ENCODE measurements at places on chromosomes 3 and 15. TPM values are rescaled to one million over a fixed set of nuclear protein-coding genes. Genes with fewer than 3 reads are reported as not detected.

CLEC3B gene
- 353 TPM for total RNA-seq

STRA6 gene
- 1.9 TPM for total RNA-seq

ST8SIA2 gene
- total RNA-seq = not detected

CYP11A1 gene
- 3.5 TPM for total RNA-seq

NOP10 gene
- 75.4 TPM for total RNA-seq

C15orf39 gene
- 14.4 TPM for total RNA-seq

CADPS gene
- 16.2 TPM for total RNA-seq

CSTA gene
- not detected for total RNA-seq

NPAP1 gene
- not detected for total RNA-seq

DYNLT2B gene
- total RNA-seq = 9.0 TPM

MESP1 gene
- total RNA-seq = 3.9 TPM

GRCh38 chr15:59918994-59919951 is 84.8 kb upstream of the FOXB1 start:
- no peak for DNase-seq

DNA sequence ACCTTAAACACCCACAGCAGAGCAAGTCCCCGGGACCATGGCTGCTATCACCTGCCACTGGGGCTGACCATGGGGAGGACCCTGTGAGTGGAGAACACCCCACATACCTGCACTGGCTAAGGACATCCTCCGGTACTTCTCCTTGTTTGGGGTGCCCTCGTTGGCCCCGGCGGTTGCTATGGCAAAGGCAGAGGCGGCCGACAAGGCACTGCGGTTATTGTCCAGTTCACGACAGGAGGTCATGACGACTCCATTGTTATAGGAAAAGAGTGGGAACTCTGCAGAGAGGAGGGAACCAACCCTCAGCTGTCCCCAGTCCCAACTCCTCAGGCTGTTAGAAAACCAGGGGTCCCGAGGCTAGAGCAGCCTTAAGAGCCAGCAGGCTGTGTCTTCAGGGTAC is 54.8 kb upstream of the CTSH start:
- DNase-seq = no peak

DNA sequence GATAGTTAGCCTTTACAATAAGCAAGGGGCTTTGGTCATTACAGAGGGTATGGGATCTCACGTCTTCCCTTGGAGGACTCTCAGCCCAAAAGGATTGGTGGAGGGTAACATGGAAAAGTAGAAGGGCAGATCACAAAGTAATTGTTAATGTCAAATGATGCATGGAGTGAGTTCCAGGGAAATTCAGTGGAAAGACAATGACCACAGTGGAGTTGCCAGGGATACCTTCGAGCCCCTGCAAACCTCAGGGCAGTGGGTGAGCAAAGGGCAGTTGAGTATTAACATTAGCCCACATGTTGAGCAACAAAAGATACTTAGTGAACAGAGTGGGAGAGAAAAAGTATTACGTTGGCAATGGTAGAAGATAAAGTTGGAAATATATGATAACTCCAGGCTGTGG is 593.4 kb upstream of the NR2F2 start:
- DNase-seq = no peak

DNA sequence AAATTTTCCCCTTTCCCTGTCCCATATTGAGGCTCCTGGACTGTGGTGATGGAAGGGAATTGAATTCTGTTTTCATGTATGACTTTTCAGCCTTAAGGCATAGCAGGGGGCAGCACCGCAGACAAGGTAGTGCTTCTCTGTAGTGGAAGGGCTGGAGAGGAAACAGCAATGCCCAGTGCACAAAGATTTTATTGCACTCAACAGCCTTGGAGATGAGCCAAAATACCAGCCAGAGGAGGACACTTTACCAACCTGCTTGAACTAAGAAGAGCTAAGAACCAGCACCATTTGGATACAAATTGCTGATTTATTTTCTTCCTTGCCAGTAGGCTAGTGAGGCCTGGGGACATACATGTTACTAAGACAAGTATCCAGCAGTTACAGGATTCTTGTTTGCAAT is 98.7 kb downstream of the KCNMB2 start:
- DNase-seq = no peak

DNA sequence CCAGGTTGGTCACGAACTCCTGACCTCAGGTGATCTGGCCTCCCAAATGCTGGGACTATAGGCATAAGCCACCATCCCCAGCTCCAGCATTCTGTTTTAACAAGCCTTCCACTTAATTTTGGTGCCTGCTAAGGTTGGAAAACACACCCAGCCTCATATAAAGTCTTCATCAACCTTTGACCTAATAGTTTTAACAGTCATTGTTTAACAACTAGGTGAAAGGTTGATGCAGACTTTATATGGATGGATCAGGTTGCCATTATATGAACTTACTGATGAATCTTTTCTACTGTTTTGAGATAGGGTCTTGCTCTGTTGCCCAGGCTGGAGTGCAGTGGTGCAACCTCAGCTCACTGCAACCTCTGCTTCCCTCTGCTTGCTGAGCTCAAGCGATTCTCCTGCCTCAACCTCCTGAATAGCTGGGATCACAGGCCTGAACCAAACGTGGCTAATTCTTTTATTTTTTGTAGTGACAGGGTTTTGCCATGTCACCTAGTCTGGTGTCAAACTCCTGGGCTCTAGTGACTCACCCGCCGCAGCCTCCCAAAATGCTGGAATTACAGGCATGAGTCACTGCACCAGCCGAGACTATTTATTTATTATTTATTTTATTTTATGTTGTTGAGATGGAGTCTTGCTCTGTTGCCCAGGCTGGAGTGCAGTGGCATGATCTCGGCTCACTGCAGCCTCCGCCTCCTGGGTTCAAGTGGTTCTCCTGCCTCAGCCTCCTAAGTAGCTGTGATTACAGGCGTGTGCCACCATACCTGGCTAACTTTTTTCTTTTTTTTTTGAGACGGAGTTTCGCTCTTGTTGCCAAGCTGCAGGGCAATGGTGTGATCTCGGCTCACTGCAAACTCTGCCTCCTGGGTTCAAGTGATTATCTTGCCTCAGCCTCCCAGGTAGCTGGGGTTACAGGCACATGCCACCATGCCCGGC is 3.1 kb upstream of the RPAP1 start:
- DNase-seq = no peak

- no peak for DNase-seq
These were observed 11.2 kb downstream of the TMOD3 start for GRCh38 chr15:51840692-51841091.

- no peak for DNase-seq
These were observed 31.2 kb downstream of the IQGAP1 start for GRCh38 chr15:90419206-90419605.

GRCh38 chr15:33027306-33028035 is 167.0 kb downstream of the FMN1 start:
- DNase-seq = no peak

DNA sequence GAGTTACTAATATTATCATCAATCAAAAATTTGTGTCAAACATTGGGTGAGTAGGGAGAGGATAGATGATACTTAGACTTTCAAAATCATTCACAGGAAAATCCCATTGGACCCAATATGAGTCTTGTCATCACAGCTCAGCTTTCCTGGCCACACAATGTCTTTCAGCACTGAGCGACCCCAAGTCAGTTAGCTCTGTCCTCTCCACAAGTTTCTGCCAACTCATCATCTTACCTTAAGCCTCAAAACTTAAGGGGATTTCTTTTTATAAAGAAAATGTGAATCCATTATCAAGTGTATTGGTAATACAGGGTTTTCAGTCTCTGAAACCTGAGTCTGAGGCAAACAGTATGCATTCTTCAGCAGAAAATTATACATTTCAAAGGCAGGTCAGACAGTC is 55.8 kb downstream of the SUMF1 start:
- no peak for DNase-seq

DNA sequence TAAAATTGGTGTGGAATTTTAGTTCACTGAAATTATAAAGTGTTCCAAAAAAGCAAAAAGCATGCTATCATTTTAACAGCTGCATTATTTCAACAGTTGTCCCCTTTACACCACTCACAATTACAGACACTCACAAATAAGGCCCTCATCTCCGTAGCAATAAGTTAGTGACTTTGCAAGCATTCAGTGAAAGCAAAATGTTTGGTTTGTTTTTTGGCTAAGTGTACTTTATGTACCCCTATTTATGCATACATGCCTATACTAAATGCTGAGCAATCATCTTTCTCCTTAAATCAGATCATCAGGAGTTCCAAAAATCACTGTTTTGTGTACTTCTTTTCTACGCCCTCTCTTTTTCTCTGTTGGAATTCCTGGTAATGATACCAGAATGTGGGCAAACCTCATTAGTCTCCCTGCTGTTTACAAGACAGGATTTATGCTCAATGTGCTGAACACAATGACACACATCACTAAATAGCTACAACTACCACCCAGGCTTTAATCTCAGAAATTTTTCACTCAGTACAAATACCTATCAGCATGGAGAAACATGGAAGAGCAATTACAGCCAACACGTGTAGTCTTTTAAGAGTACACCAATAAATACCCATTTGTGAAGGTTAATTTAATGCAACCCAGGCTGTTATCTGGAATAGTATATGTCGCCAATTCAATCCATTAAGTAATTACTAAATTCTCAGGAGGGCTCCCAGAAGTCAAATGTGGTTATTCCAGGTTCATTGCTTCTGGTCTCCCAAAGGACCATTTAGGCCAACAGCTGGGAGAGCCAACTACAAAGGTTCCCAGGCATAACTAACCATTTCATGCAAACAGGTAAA is 12.0 kb downstream of the ALDH1A2 start:
- no peak for DNase-seq

- no peak for DNase-seq
These were observed 153.7 kb upstream of the GAP43 start for GRCh38 chr3:115469649-115470048.

- DNase-seq = no peak
These were observed 14.4 kb downstream of the MST1R start for GRCh38 chr3:49889296-49889695.

GRCh38 chr3:37826933-37827332 is 34.7 kb upstream of the CTDSPL start:
- no peak for DNase-seq

GRCh38 chr15:98233873-98234272 is 273.4 kb downstream of the ARRDC4 start:
- DNase-seq = no peak

- DNase-seq = no peak
These were observed 51.7 kb upstream of the SLC4A7 start for GRCh38 chr3:27535809-27536392.

- no peak for DNase-seq
These were observed at the start of gene ZNF660 for GRCh38 chr3:44584646-44585501. ZNF660 (plus strand) TSS chr3:44584964; CDS start chr3:44594194, 9,230 bp downstream.

- no peak for DNase-seq
These were observed 106.4 kb downstream of the TUSC7 start for GRCh38 chr3:116815831-116816588.

DNA sequence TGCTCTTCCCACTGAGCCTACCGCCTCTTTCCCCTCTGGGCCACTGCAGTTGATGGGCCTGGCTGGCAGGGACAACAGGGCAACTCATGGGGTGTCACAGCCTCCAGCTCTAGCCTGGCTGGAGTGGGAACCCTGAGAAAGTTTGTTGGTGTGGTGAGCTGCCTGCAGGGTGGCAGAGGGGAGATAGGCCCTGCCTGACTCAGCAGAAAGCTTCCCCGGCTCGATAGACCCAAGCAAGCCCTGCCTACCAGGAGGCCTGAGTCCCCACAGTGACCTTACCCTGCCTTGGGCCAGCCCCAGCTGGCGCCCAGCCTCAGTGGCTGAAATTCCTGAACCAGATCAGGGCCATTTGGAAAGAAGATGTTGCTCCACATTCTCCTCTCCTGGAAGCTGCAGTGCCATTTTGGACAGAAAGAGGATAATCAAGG is 29.4 kb downstream of the ABTB1 start:
- no peak for DNase-seq

- DNase-seq = no peak
These were observed 64.7 kb downstream of the ADAMTS9 start for GRCh38 chr3:64623125-64623524.

GRCh38 chr3:48280881-48281280 is 40.0 kb downstream of the ZNF589 start:
- DNase-seq = no peak

GRCh38 chr3:61177450-61177849 is 73.8 kb downstream of the FHIT start:
- DNase-seq = no peak

DNA sequence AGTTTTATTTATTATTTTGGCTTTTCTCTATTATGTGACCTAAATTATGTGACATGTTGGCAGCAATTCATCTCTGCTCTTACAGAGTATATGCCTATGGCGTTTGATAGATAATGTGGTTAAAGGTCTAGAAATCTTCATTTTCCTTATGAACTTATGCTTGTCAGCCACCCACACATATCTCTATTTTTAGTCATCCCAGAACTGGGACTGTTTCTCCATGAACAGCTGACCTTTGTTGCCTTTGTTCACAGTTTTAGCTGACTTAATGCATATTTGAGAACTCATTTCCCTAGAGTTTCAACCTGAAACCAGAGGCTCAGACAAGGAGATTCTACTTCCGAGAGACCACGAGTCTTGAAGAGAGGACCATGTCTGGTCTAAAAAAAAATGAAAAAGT is 176.5 kb downstream of the RAP2B start:
- DNase-seq = peak; percentile 8

- DNase-seq = no peak
These were observed 4.1 kb downstream of the KNL1 start for GRCh38 chr15:40598126-40598525.

DNA sequence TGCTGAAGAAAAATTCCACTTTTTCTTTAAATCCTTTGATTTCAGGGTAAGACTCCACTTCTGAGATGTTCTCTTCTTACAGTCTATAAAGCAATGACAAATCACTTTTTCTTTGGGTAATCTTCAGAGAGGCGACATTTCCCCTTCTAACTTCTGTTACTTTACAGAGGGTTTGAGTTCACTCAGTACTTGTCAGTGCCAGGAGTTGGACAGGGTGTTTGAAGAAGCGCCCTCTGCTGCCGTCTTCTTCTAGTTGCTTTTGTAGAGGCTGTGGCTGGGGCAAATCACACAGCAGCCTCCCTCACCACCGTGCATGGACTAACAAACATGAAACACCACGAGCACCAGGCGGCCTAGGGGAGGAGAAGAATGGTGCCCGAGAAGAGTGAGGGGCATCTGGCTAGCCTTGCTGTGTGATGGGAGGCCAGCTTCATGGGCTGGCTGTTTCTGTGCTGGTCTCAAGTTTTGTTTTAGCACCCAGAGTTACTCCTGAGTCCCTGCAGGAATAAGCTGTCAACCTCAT is at the start of gene CD80:
Gene CD80, minus strand, starts transcription at position 174 of the 523 bp plus-strand sequence. CDS start 1,886 bp downstream, outside the sequence.
- peak; percentile 36 for DNase-seq

DNA sequence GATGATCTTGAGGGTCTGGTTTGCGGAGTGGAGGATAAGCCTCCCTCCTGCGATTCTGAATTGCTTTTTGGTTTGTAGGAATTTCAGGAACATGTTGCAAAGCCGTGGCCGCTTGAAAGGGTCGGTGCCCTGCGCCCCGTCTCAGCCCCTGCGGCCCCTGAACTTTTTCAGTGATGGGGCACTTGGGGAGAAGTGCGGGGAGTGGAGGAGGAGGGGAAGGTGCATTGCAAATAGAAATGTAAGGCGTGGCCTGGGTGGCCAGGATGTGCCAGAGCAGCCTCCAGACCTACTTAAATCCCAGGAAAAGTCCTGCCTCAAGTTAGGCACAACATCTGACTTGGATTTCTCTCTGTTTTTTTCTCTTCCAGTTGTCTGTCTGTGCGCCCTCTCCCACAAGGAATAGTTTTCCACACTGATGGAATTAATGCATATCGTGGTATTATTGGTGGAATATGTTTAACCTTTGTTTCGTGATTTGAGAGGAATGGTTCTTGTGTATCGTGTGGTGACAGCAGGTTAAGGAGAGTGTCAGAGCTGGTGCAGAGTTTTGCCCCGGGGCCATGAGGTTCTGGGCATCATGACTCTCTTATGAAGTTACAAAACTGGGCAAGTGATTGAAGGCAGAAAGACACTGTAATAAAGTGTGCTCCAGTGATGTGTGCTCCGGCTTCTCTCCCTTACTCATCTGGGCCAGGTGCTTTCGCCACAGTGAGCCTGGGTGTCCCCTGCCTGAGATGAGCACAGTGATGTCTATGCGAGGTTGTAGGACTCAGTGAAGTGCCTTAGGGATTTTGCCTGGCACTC is 153.8 kb downstream of the PGPEP1L start:
- no peak for DNase-seq

Data from tibial nerve (tissue), 4 donors.